Suppressor macrophage treated with lipopolysaccharide for 4 hours (primary cell): ENCODE measurements at places on chromosomes 2 and 18.

DNA sequence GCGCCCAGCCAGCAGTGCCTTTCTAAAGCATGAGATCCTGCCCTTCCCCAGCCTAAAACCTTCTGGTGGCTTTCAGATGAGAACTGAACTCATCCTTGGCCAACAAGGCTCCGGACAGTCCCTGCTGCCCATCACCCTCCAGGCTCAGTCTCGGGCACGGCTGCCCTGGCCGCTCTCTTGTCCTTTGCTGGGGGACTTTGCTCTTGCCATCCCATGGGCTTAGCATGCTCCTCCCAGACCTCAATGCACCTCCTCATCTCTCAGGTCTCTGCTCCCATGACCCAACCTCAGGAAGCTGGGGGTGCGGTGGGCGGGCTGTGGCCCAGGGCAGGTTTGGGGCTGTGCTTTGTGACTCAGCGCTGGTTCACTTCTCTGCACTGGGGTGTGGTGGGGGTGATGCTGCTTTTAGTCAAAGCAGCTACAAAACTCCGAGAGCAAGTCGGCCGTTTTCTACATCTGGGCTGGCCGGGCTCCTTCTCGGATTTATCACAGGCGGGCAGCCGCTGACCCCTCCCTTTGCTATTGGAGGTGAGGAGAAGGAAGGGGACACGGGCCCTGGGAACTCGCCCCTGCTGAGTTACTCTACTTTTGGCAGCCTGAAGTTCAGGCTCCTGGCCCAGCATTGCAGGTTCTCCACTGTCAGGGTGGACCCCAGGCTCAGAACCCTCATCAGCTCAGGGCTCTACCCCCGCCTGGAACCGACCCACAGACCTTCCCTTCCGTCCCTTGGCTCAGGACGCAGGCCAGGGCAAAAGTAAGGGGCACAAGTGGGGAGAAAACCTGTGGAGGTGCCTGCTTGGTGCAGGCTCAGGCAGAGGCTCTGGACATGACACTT is 90.6 kb upstream of the TAF1B start:
- peak; percentile 93 for DNase-seq

DNA sequence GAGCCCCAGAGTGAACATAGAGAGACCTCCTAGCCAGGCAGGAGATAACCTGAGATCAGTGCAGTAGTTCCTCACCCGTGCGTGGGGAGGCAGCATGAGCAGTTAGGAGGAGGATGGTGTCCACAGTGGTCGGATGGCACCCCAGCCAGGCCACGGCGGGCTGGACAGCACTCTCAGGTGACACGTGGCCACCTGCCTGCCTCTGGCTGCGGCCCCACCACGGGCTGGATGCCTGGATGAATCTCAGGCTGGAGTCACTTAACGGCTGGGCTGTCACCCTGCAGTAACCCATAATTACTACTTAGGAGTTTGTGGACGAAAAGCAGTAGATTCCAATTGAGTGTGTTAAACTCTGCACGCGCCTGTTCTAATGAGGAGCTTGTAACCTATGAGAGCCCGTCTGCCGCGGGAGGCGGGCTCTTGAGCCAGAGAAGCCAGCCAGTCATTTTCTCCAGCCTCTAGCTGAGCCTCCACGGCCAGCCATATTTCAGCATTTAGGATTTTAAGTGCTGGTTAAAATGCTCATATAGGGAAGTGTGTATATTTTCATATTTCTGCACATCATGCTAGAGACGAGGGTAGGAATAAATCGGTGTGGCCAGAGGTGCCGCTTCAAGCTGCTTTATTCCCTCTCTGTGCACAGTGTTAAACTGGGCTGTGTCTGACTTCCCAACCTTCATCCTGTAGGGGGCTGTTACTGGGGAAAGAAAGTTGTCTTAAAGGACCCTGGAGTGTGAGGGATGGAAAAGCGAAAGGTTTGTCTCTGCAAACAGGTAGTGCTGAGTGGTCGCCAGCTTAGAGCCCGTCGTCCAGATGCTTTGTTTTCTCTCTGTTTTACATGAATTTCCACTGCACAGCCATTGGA is 144.0 kb downstream of the GLI2 start:
- DNase-seq = no peak

GRCh38 chr18:11728249-11728648 is 39.2 kb downstream of the GNAL start:
- no peak for DNase-seq

DNA sequence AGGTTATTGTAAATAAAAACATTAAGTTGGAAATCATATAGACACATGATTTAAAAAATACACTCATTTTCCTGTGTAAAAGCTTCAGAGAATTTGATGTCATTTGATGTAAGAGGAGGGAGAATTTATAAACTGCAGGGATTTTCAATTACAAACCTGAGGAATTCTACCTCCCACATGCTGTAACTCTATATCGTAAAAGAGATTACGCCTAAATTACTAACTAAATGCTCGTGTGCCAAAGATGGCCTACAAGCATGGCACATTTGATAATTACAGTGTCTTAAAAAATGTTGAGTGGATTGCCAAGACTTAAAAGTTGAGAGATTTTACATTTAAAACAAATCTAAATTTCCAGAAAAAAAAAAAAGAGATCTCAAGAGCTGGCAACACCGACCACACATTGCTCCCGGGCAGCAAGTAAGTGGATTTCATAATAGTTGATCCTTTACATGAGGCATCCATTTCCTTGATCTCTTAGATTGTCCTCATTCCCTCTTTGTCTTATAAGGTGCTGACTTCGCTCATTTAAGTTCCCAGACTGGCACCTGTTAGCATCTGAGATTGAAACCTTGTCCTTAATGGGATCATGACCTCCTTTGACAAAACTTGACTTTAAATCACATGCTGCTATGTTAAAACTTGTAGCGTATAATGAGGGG is 840.3 kb upstream of the ZEB2 start:
- DNase-seq = no peak

- DNase-seq = no peak
These were observed 11.7 kb upstream of the ACYP2 start for GRCh38 chr2:54103454-54104314.

- DNase-seq = no peak
These were observed 23.7 kb upstream of the SPTBN1 start for GRCh38 chr2:54432251-54433015.

- DNase-seq = no peak
These were observed 180.3 kb downstream of the TFCP2L1 start for GRCh38 chr2:121104721-121105141.

DNA sequence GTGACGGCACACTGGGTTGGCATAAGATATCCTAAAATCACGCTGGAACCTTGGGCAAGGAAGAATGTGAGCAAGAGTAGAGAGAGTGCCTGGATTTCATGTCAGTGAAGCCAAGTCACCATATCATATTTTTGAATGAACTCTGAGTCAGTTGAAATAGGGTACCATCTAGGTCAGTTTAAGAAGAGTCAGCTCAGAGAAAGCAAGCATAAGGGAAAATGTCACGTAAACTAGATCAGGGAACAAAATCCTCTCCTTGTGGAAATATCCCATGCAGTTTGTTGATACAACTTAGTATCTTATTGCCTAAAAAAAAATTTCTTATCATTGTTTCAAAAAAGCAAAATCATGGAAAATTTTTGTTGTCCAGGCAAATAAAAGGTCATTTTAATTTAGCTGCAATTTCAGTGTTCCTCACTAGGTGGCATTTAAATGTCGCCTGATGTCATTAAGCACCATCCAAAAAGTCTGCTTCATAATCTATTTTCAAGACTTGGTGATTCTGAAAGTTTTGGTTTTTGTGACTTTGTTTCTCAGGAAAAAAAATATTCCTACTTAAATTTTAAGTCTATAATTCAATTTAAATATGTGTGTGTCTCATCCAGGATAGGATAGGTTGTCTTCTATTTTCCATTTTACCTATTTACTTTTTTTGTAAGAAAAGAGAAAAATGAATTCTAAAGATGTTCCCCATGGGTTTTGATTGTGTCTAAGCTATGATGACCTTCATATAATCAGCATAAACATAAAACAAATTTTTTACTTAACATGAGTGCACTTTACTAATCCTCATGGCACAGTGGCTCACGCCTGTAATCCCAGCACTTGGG is 19.6 kb downstream of the RSAD2 start:
- DNase-seq = peak; percentile 48

- no peak for DNase-seq
These were observed 36.0 kb upstream of the SCN1A start for GRCh38 chr2:166163775-166164174.

DNA sequence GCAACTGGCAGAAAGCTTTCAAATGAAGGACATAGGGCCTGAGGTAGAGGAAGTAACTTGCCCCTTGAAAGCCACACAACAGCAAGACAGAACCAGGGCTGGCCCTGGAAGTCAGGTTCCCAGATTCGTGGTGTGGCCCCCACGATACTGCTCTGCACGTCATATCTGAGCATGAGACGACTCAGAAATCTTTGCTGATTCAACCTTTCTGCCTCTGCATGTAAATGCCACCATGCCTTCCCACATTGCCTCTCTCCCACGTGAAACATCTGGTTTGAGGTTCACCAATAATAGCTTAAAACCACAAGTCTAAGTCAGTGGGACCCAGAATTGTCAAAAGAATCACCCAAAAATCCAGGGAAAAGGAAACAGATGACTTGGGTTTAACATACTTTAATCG is 214.0 kb upstream of the TRIB2 start:
- DNase-seq = peak; percentile 71
